Aorta (tissue), 5 donors: ENCODE measurements at places on chromosomes 4 and X.
A peak's percentile ranks its signal among the peaks of the same experiment; 100 is the strongest.

DNA sequence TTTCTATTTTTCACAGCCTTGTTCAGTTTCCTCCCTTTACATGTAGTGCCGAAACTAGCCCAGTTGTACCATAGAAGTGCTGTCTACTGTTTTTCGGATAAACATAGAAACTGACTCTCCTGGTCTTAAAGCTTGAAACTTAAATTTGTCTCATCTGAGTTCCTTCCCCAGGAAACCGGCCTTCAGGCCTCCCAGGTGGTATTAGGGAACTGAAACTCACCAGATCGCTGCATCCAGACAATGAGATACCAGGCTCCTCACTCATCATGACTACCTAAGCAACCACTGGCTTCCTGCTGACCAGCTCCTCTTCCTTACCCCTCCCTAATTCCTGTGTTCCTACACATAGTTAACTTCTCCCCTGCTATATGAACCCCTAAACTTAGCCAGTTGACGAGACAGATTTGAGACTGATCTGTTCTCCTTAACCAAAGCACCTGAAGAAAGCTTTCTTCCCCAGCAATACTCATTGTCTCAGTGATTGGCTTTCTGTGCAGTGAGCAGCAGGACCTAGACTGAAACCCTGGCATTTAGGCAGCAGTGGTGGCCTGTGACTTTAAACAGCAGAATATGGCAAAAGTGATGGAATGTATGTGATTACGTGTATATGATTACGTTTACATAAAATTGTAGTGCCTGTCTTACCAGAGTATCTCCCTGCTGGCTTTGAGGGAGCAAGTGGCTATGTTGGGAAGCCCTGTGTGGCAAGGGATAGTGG is 959.1 kb upstream of the LCORL start:
- H3K27me3 ChIP-seq: no peaks in the 10 kb centered on the region
- H3K4me1 ChIP-seq: no peaks in the 10 kb centered on the region
- H3K27ac ChIP-seq: no peak overlapping the region
- no peak overlapping the region for H3K4me3 ChIP-seq

- H3K36me3 ChIP-seq: no peaks in the 10 kb centered on the region
- no peak overlapping the region for H3K4me3 ChIP-seq
- no peaks in the 10 kb centered on the region for H3K27me3 ChIP-seq
- H3K27ac ChIP-seq: no peak overlapping the region
Measured at GRCh38 chr4:124044867-124045266, 648.3 kb downstream of the SPRY1 start.

DNA sequence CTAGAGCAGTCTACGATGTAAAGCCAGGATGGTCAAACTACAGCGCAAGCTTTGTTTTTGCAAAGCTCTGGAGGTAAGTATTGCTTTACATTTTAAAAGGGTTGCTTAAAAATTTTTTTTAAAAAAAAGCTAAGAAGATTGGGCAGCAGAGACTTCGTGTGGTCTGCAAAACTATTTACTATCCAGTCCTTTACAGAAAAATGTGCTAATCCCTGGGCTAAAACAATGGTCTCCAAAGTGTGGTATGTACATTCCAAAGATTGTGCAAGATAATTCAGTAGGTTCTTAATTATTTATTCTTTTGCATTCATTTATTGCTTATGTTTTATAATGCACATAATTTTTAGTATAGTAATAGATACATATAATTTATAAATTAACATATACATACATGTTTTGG is 113.2 kb downstream of the MFAP3L start:
- H3K4me1 ChIP-seq: no peaks in the 10 kb centered on the region
- no peaks in the 10 kb centered on the region for H3K27me3 ChIP-seq
- H3K4me3 ChIP-seq: no peak overlapping the region
- H3K36me3 ChIP-seq: no peaks in the 10 kb centered on the region
- no peak for DNase-seq

GRCh38 chr4:118716304-118716703 is 31.1 kb downstream of the METTL14 start:
- no peak overlapping the region for H3K27ac ChIP-seq
- H3K27me3 ChIP-seq: no peaks in the 10 kb centered on the region
- H3K4me3 ChIP-seq: no peak overlapping the region
- H3K36me3 ChIP-seq: peaks cover 2% of the 10 kb centered on the region

DNA sequence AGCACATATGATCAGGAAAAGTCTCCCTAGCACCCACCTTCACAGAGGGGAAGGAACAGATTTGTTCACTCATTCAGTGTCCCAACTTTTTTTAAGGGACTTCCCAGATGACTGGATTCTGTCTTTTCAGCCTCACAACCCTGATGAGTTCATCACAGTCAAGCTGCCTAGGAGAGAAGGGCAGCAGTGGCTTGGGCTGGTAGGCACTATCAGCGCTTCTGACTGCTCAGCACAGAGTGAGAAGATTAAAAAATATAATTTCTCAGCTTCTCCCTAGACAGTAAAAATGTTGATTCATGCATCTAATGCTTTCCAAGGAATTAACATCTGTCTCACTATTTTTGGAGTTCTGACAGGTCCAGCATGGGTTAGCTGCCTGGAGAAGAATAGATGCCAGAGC is 328.2 kb downstream of the DTHD1 start:
- peaks cover 1% of the 10 kb centered on the region for H3K27me3 ChIP-seq
- no peak overlapping the region for H3K27ac ChIP-seq
- DNase-seq: no peak
- H3K36me3 ChIP-seq: no peaks in the 10 kb centered on the region

DNA sequence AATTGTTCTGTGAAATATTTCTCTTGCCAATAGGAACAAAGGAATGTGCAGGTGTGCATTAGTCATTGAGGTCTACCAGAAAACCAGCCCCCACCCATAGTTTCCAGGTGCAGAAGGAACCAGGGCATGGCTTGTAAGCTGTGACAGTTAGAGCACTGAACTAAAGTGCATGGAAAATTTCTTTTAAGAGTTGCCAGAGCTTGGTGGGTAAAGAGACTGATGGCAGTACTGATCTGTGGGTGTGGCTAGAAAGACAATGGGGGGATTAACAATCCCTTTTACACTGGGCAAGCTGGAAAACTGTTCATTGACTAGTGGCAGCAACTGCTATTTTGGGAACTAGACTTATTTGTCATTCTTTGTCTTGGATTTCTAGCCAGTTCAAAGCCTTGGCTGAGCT is 326.9 kb downstream of the PCDH19 start:
- H3K27me3 ChIP-seq: no peaks in the 10 kb centered on the region
- H3K27ac ChIP-seq: no peak overlapping the region
- H3K4me1 ChIP-seq: no peaks in the 10 kb centered on the region
- no peak for DNase-seq
- H3K36me3 ChIP-seq: no peaks in the 10 kb centered on the region
- H3K4me3 ChIP-seq: no peak overlapping the region

DNA sequence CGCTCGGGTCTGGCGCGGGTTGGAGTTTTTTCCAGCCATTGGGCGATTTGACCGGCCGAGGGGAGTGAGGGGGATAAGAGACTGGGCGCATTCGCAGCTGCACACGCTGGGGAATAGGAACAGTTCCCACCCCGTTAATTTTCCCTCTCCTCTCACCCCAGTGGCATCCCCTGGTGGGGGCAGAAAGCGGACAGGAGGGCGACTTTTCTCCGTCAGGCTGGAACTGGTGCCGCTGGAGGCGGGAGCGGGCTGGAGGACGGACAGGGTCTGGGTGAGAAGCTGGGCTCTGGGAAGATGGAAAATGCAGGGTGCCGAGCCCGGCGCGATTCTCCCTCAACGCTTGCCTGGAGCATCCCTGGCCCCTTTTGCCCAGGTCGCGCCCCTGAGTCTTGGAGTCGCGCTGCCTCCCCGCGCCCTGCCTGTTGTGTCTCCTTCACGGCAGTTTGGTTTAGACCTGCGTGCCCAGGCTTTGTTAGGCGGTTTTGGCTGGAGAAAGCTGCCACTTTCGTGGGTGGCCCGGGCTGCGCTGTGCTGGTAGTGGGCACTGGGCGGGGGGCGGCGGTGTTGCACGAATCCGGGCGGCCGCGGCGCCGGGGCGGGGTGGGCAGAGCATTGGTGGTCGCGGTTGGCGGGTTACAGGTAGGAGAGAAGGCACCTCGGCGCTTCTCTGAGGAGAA is 2.0 kb downstream of the ADGRL3 start:
- H3K27ac ChIP-seq: no peak overlapping the region
- DNase-seq: no peak
- no peaks in the 10 kb centered on the region for H3K36me3 ChIP-seq
- H3K4me3 ChIP-seq: peak overlapping the region; percentile 92

- no peak for DNase-seq
- no peaks in the 10 kb centered on the region for H3K27me3 ChIP-seq
- no peak overlapping the region for H3K4me3 ChIP-seq
- peaks cover 2% of the 10 kb centered on the region for H3K4me1 ChIP-seq
Measured at GRCh38 chr4:94798808-94799207, 41.1 kb downstream of the BMPR1B start.

GRCh38 chr4:78031417-78031950 is 25.6 kb upstream of the FRAS1 start:
- no peak overlapping the region for H3K4me3 ChIP-seq
- no peaks in the 10 kb centered on the region for H3K27me3 ChIP-seq
- no peak overlapping the region for H3K27ac ChIP-seq
- no peaks in the 10 kb centered on the region for H3K36me3 ChIP-seq
- no peak for DNase-seq

DNA sequence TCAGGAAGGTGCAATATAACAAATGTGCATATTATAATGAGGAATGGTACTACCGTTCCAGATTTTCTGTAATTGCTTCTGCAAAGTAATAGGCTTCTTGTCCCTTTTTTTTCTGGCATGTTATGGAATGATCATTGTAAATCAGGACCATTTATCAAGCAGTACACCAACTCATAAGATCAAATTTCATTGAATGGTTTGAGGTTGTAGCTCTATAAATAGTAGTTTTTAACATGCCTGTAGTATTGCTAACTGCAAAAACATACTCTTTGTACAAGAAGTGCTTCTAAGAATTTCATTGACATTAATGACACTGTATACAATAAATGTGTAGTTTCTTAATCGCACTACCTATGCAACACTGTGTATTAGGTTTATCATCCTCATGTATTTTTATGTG is 12.6 kb downstream of the IBSP start:
- H3K36me3 ChIP-seq: no peaks in the 10 kb centered on the region
- no peak overlapping the region for H3K4me3 ChIP-seq
- no peak for DNase-seq
- no peak overlapping the region for H3K27ac ChIP-seq
- no peaks in the 10 kb centered on the region for H3K4me1 ChIP-seq

DNA sequence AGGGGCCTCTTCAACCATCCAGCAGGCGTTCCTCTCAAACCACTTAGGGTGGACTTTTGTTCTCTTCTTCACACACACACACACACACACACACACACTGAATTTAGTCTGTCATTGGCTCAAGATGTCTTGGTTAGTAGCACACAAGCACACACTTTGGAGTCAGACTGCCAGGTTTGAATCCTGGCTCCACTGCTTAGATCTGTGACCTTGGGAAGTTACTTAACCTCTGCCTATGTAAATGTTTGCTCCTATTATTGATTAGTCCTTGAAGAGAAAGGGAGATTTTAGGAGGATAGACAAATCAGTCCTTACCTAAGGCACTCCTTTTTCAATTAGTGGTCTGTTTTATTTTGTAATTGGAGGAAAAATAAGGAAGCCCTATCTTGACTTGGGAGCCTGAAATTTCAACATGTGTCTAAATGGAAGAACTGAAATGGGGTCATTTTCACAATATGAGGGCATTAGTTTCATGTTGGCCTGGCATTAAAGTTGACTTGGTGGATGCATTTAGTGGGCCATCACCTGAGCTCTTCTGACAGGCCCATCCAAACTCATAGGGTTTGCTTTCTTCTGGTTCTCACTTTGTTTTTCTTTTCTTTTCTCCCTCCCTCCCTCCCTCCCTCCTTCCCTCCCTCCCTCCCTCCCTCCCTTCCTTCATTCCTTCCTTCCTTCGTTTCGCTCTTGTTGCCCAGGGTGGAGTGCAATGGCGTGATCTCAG is 13.3 kb upstream of the TMEM131L start:
- H3K36me3 ChIP-seq: no peaks in the 10 kb centered on the region
- no peaks in the 10 kb centered on the region for H3K4me1 ChIP-seq
- no peaks in the 10 kb centered on the region for H3K27me3 ChIP-seq
- no peak for DNase-seq
- no peak overlapping the region for H3K4me3 ChIP-seq

DNA sequence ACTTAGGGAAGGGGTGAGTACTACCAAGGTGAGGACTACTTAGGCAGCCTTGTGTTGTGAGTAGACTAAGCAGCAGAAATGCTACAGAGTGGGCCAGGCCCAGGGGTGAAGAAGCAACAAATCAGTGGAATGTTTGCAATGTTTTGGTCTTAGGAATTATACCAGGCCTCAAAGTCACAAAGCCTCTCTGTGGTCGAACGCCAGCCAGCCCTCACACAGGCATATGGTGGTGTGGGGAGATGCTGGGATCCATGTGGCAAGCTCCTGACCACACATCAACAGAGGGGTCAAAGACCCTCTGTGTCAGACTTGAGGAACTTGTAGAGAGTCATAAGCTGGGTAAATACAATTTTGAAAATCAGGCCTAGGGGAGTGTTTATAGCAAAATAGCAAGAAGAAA is 153.8 kb upstream of the KLF3 start:
- H3K27ac ChIP-seq: no peak overlapping the region
- no peaks in the 10 kb centered on the region for H3K36me3 ChIP-seq
- no peak for DNase-seq
- H3K4me1 ChIP-seq: no peaks in the 10 kb centered on the region

DNA sequence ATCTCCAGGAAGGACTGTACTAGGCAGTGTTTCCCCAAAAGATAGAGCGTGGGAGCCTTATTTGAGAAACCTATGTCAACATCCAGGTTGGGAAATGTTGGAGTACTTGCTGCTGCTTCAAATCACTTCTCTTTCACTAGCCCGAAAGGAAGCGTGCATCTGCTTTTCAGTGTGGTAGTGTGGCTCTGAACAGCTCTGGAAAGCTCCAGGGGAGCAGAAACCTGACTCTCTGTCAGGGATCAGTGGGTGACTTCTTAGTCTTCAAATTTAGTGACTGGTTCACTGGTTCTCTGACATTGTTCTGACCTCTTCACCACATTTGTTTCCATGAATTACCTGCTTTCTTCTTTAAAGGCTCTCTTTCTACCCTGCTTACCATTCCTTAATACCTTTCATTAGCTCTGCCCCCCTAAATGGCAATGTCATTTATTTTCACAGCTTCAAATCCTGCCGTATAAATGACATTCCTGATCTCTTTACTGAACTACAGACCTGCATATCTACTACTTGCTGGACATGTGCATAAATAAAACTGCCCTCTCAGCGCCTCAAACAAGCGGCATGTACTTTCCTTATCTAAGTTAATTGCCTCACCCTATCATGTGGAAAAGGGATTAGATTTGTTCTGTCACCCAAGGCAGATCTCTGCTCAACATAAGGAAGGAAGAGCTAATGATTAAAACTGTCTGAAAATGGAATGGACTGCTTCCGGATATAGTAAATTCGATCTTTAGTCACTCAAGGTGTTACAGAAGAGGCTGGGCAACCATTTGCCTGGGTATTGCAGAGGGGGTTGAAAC is 37.0 kb downstream of the DLG3 start:
- no peaks in the 10 kb centered on the region for H3K36me3 ChIP-seq
- H3K27me3 ChIP-seq: no peaks in the 10 kb centered on the region
- DNase-seq: no peak
- no peak overlapping the region for H3K27ac ChIP-seq
- no peaks in the 10 kb centered on the region for H3K4me1 ChIP-seq

GRCh38 chrX:74015379-74016019 is 288.5 kb upstream of the ZCCHC13 start:
- H3K4me3 ChIP-seq: no peak overlapping the region
- H3K27ac ChIP-seq: no peak overlapping the region
- peak; percentile 59 for DNase-seq
- no peaks in the 10 kb centered on the region for H3K4me1 ChIP-seq
- H3K36me3 ChIP-seq: no peaks in the 10 kb centered on the region
- H3K27me3 ChIP-seq: no peaks in the 10 kb centered on the region
